ENCODE measurements at places on chromosomes 11 and 22. TPM values are rescaled to one million over a fixed set of nuclear protein-coding genes. Genes with fewer than 3 reads are reported as not detected.

- no peak for DNase-seq
Measured at GRCh38 chr22:38795569-38795968, 1.6 kb upstream of the DNAL4 start.

GRCh38 chr11:11038352-11038751, 180.5 kb upstream of the ZBED5 start:
- DNase-seq, result no peak

The FOXRED2 gene
- 28.8 TPM for total RNA-seq

- no peak for DNase-seq
Measured at GRCh38 chr11:103110391-103110790, 1.2 kb downstream of the DYNC2H1 start.

The APOA1 gene
- 2.0 TPM for total RNA-seq

The MS4A15 gene
- 0.46 TPM for total RNA-seq

- DNase-seq, result no peak
Measured at GRCh38 chr11:75277211-75277805, 36.7 kb downstream of the TPBGL start.

DNA sequence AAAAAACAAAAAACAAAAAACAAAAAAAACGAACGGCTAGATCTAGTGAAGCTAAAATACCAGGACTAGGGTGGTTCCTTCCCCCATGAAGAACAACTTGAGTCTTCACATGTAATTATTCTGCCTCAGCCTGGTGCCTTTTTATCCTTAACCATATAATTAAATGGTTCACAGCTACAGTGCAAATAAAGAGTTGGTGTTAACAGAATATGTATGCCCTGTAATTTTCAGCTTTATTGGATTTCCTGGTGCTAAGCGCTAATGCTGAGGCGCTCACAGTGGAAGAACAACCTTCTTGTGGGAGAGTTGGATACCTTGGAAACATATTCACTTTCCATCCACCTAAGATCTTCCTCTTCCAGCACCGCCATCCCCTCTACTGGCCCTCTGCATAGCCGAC, 158.5 kb upstream of the SORL1-AS1 start:
- no peak for DNase-seq

DNA sequence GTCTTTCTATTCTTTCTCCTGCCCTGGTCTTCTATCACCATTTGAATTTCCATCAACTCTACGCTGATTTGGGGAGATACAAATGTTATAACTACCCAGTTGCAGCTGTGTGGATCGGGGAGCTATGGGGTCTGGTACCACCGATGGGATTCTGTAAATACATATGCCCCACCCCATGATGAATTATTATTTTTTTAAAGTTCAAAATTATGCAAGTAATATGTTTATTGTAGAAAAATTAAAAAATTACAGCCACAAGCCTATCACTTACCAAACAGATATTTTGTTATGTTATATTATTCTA, 52.4 kb upstream of the CLMP start:
- no peak for DNase-seq
